ENCODE measurements at places on chromosomes 7 and 10.

DNA sequence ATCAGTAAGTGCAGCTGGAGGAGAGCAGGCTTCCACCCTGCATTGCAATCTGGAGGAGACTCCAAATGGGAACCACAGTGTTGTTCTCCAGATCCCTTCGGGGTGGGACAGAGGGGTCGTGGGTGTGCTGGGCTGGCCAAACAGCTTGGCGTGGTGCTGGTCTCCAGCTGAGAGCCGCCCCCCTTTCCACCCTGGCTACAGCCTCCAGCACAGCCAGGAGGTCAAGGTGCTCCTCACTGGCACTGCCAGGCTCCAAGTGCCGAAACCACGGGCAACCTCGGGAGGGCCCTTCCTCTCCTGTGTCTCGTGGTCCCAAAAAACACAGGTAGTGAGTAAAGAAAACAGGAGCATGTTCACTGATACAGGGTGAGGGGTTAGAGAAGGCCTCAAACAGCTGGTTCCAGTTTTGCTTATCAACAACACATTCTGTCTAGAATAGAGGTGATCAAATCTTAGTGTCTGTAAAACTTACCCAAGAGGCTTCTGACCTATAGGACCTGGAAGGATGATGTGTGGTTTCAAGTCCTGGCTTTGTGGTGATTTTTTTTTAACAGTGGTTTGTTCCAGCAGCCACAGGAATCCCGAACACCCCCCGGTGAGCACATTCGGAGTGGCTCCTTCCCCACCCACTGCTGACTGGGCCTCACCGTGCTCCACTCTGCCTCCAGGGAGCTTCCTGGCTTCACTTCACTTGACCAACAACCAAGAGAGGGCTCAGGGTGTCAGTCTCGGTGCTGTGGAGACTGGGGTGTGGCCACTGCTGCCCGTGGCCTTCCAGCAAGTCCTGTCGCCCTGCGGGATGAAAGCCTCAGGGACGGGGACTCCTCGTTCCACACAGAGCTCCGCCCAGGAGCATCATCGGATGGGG lies 31.2 kb upstream of the EN2 start:
- no peak for DNase-seq

DNA sequence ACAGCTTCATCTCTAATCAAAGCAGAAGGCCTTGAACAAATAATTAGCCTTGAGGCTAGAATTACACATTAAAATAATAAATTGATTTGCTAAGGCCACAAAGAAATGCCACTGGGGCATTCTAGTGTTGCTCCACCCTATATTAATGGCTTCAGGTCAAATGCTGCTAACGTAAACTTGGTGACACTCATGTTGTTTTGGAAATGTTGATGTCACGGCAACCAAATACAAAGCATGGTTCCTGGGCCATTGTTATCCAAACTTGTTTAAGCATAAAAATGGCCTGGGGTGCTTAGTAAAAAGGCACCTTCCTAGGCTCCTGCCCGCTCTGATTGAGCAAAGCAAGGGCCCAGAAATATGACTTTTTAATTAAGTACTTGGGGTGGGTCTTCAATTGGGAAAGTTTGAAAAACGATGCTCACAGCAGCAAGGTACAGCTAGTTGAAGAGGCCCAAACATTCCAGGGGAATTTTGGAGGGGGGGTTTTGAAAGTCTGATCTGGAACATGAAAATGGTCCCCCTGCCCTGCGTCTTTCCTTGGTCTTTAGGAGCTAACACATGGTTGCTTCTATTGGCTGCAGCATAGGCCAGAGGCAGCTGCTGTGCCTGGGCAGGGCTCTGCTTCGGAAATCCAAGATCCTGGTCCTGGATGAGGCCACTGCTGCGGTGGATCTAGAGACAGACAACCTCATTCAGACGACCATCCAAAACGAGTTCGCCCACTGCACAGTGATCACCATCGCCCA lies 67.8 kb downstream of the ABCC2 start:
- DNase-seq: no peak

- no peak for DNase-seq
These were observed 614.7 kb upstream of the FOXK1 start for GRCh38 chr7:4067476-4067760.

DNA sequence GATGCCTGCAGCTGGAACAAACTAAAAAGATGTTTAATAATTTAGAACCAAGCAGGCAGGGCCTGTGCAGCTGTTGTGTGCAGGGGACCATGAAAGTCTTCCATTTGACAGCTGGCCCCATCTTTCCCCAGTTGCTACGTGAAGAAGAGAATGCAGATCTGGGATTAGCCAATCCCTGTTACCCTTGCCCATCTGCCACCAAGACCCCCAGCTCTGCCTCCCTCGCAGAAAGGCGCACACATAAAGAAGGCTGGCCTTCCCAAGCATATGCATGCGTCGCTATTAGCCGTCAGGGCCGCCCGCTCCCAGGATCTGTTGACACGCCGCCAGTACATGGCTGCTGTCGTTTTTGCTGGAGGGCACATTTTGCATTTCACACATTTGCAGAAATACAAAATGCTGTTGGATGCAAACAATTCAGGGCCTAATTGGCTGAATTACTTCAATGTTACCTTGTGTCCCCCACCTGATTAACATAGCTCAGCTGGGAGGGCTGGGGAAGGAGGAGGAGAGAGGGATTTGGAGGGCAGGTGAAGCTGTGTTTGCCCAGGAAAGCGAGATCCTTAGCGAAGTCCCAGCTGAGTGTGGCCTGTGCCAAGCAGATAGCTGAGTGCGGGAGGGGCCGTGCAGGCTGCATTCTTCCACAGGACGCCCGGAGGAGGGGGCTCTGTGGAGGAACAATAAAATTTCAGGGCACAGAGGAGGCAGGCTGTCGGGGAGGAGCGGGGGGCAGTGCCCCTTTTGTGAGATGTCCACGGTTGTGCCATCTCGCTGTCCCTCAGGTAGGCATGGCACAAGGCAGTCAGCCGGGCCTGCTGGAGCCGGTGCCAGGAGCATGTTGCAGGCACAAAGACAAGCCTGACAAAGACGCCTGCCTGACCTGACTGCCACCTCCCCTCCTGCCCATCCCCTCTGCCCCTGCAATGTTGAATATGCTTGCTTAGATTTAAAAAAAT lies 443.0 kb upstream of the MKI67 start:
- DNase-seq: no peak

- DNase-seq: peak; percentile 95
These were observed 56.1 kb downstream of the ATAD1 start for GRCh38 chr10:87761892-87762291.

DNA sequence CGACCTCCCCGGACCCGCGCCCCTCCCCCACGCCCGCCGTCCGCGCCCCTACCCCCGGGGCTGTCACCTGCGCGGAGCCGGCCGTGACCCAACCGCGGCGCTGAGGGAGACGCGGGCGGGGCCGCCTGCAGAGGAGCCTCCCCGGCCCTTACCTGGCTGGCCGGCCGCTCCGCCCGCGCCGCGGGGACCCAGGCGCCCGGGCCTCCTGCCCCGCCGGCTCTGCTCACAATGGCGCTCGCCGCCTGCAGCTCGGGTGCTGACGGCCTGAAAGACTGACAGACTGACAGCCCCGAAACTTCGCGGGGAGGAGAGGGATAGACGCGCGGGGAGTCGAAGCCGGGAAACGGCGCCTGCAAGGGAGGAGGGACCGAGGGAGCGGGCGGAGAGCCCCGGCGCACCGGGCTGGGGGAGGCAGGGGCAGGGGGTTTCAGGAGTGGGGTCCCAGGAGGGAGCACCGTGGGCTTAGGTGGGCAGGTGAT lies 393 bp downstream of the ZNF467 start:
- DNase-seq: no peak

- no peak for DNase-seq
These were observed 16.4 kb downstream of the ZNF487 start for GRCh38 chr10:43453266-43453831.

- peak; percentile 82 for DNase-seq
These were observed 178.3 kb downstream of the CDCA7L start for GRCh38 chr7:21767300-21767900.

- no peak for DNase-seq
These were observed 27.9 kb downstream of the PDLIM1 start for GRCh38 chr10:95262763-95263518.

DNA sequence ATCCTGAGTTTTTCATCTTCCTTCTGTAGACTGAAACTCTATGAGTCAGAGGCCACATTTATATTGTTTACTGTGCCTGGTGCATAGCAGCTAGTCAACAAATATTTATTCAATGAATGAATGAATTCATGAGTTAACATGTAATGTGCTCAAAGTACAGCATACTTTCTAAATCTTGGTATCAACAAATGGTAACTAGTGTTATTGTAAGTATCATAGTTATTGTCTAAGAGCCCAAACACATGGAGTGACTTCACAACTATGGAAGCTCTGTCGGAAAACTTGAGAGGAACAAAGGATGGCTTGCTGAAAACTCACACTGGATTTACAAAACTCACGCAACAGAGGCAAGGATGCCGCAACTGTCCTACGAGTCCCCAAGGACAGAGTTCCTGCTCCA lies 35.9 kb downstream of the DENND2A start:
- peak; percentile 85 for DNase-seq

DNA sequence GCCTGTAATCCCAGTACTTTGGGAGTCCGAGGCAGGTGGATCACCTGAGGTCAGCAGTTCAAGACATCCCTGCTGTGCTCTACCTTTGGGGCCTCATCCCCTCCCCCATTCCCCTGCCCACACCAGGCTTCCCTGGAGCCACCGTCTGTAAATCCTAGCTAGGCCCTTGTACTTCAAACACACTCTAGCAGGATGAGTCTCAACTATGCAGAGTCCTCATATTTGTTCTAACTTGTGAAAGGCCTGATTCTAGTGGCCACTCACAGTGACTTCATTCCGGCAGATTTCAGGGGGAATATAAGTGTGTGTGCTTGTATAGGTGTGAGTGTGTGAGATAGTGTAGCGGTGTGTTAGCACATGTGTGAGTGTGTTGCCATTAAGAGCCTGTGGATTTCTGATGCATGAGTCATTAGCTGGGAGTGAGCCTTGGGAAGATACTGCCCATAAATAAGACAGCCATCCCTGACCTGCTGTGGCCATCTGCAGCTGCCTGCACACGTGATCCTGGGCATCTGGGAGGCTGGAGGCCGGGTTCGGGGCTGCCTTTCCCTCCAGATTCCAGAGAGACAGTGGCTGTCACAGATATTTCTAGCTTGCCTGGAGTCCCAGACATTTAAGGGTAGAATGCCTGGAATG lies 1.7 kb upstream of the NEURL1 start:
- peak; percentile 88 for DNase-seq

DNA sequence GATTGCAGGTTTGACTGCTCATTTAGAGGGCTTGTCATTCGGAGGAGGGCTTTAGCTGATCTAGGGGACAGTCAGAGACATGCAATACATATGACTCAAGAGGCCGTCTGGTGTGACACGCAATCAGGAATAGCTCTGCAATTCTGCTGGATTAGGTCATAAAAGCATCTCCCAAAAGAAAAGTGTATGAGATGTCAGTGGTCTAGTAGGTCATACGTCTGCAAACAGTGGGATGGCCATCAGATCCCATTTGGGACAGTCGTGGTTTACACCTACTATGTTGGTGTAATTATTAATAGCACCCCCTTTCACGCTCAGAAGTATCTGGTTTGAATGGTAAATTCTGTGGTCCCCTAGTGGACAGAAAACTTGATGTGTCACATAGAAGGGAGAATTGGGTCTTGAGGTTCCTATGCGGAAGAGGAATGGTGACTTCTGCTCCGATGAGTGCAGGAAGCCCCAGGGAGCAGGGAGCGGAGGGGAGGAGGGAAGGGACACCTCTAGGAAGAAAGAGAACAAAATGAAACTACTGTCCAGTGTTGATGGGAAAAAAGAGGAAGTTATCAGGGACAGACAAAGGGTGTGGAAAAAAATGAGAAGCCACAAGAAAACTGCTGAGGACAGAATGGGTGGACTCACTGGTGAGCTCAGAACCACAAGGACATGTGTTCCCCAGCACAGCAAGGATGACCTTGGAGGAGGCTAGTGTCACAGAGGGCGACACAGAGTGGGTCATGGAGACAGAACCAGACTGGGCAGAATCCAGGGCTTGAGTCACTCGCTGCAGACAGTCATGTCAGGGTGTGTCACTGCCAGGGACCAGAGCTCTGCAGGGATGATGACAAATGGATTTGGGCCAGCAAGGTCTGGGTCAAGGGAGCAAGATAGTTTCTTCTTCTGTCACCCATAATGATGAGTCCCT lies 59.9 kb downstream of the MAP3K8 start:
- DNase-seq: peak; percentile 58

DNA sequence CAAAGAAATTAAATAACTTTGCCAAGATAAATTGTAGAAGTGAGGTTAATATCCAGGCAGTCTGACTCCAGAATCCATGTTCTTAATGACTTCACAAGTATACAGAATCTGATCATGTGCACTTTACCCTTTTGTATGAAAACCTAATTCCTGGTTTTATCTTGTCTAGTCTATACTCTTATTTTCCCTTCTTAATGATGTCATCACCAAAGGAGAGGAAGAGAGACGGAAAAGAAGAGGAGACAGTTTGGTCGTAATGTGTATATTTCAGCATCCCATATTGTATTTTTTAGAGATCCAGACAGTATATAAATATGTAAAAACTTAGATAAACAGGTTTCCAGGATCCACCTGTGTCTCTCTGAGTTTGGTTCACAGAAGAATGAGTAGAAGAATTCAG lies 159.9 kb upstream of the MDFIC start:
- DNase-seq: no peak

- no peak for DNase-seq
These were observed 75.8 kb upstream of the EN2 start for GRCh38 chr7:155381852-155382801.

GRCh38 chr10:88616250-88616977 lies 29.9 kb downstream of the LIPJ start:
- DNase-seq: no peak

GRCh38 chr7:924541-925231 lies 29.8 kb downstream of the ADAP1 start:
- no peak for DNase-seq

- DNase-seq: no peak
These were observed 303.0 kb downstream of the MDFIC start for GRCh38 chr7:115224922-115225321.

DNA sequence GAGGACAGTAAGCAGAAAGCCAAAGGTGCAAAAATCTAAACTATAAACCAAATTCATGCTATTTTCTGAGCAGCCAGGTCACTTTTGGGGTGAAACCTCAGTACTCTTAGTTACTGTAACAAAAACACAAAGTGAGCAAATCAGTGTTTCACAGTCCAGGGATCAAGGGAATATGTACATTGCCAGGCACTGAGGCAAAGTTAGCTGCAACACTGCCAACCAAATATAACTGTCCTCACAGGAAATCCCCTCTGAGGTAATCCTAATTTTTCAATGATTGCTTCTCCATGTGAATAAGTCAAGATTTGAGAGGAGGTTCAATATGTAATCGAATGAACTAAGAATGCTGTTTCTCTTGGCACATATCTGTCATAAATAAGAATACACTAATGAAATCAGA lies 229.7 kb downstream of the TSPAN12 start:
- DNase-seq: no peak

- peak; percentile 30 for DNase-seq
These were observed at the start of gene GTF2IRD1 for GRCh38 chr7:74453322-74454011. TSS of gene GTF2IRD1 (plus strand) at chr7:74453906. CDS start at chr7:74508081, 54,175 bp downstream.

- DNase-seq: no peak
These were observed 84.2 kb upstream of the KIF5B start for GRCh38 chr10:32140403-32140802.

- DNase-seq: peak; percentile 39
These were observed 84.8 kb upstream of the COL13A1 start for GRCh38 chr10:69716711-69717560.

GRCh38 chr7:78165454-78165853 lies 366.9 kb downstream of the PHTF2 start:
- DNase-seq: no peak

GRCh38 chr7:30237271-30237695 lies 47.1 kb upstream of the ZNRF2 start:
- DNase-seq: peak; percentile 25
